ENCODE measurements at places on chromosomes 7 and 10.

GRCh38 chr7:69791739-69792138 lies 193.5 kb downstream of the AUTS2 start:
- no peak for DNase-seq

DNA sequence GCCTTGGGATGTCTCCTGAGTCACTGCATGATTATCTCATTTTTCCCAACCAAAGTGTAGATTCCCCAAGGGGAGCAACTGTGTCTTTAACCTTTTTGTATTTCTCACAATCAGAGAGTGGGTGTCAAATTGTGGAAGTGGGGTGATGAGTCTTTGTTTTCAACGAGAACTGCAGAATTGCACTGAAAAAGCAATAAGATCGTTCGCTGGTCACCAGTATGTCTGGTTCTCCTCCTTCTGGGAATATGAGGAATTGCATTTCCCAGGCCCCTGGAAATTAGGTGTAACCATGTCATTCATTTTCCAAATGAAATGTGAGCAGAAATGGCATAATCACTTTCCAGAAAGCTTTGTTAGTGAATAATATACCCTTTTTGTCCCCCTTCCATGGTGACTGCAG lies 326.9 kb downstream of the GPAM start:
- no peak for DNase-seq

DNA sequence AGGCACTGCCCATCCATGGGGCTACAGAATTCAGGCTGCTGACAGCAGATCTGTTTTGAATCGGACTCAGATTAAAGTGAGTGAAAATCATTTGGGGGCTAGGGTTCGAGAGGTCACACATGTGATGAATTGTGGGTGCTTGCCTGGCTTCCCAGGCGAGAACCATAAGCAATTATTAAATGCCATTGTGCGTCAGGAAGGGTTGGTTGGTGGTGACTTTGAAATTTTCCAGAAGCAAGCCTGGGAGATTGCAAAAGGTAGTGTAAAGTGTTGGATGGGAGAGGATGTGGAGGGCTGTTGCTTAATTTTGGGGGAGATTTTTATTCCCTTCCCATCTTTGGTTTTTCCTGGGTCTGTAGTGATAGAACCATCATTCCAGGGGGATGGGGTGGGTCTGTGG lies 34.6 kb downstream of the LRMDA start:
- no peak for DNase-seq

GRCh38 chr10:62811159-62811875 lies 4.8 kb downstream of the EGR2 start:
- DNase-seq = no peak

DNA sequence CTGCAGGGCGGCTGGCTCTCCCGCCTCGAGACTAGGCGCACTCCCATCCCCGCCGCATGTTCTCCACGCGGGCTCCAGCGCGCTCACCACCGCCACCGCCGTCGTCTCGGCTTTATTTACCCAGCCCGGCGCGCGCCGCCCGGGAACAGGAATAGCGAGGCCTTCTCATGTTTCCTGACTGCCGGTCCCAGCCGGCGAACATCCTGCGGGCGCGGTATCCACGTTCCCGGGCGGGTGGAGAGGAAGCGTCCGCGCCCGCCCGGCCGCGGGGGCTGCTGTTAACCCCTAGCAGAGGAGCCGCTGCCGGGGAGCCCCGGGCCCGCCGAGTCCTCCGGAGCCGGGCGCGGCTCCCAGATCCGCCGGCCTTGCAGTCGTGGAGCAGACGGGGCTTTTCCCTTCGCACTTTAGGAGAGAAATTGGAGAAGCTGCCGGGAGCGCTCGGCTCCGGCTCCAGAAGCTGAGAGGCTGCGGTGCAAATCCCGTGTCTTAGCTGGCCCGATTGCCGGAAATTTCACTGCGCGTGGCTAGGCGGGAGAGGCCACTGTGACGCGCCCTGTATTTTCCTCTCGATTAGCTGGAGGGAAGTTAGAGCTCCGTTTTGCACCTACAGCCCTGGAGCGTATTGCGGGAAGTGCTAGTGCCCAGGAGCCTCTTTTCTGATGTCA lies at the start of gene MKX:
TSS of gene MKX (minus strand) at position 88 of the 665 bp plus-strand sequence. CDS start 2,404 bp downstream, outside the sequence.
- DNase-seq = no peak

Measured in NCI-H1436 (cell line).